Panc1 (cell line): ENCODE measurements at places on chromosomes 16 and 17.

- DNase-seq: no peak
These were observed 9.3 kb downstream of the NUBP1 start for GRCh38 chr16:10752843-10753523.

- no peak for DNase-seq
These were observed 11.0 kb downstream of the HEXIM2 start for GRCh38 chr17:45172541-45173286.

DNA sequence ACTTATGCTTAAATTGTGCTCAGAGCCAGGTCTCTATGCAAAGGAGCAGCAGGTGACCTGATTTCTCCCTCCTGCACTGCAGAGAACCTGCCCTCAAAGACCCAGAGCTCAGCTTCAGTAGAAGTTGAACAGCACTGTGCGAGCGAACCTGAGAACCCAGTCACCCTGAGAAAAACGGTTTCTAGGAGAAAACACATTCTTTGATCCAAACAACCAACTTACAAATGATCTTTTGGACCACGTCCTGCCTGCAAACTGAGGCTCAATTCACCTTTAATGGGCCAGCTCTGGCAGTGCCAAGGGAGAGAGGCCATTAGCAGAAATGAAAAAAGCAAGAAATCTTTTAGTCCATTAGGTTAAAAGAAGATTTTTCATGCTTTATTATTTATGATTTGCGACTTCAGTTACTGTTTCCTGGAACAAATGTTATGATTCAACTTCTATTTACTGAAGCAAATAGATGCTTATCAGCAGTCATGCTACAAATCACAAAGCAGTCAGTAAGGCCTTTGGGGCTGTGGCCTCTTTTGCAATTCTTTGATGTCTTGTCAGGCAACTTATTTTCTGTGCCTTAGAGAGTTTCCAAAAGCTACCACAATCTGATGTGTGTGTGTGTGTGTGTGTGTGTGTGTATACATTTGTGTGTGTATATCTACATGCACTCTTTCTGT, 65.7 kb upstream of the LRRC37A3 start:
- no peak for DNase-seq

GRCh38 chr17:82160075-82160474, 52.6 kb downstream of the CCDC57 start:
- DNase-seq: no peak

DNA sequence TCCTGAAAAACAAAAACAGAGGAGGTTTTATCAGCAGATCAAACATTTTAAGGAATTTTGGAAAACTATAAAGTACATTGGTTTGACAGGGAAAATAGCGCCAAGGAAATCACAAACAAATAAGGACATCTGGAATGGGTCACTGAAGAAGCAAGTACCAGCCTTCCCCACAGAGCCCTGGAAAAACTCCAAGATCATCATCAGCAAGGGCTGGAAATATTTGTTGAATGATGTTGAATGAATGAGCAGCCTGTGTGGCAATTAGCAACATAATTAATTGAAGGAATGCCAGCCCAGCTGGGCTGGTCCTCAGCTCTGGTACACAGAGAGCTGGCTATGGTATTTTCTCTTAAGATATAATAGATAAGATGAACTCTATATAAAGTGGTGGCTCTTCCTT, 290.4 kb downstream of the HS3ST3A1 start:
- DNase-seq: no peak

GRCh38 chr17:69117855-69118784, 23.6 kb downstream of the ABCA6 start:
- no peak for DNase-seq

DNA sequence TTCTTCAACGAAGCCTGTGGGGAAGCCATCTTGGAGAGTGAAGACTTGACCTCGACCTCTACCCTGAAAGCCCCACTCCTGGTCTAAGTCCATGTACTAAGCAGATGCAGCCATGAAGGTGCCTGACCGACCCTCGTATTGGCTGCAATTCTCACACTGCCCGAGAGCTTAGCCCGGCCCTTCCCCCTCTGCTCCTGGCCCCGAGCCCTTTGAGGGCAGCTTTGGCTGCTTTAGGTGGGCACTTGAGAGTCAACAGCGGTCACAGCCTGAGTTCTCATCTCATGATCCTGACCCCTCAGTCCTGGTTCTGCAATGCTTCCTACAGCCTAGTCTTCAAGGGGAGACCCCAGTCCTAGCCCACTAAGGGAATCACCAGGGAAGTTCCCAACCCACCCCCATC, 35.9 kb downstream of the SRL start:
- DNase-seq: no peak

DNA sequence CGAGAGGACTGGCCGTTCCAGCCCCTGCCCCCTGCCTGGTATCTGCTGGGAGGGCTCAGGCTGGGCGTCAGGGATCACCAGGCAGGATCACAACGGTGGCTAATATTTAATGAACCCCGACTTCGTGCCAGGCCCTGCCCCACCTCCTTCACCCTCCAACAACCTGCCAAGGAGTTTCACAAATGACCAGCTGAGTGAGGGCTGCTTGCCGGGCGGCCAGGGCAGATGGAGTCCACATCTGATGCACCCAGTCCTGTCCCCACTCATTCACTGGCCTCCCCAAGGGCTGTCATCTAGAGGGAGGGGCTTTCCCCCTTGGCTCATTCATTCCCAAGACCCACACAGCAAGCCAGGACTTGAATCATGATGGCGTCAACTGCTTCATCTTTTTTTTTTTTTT, 17.5 kb downstream of the UBALD1 start:
- DNase-seq: no peak

DNA sequence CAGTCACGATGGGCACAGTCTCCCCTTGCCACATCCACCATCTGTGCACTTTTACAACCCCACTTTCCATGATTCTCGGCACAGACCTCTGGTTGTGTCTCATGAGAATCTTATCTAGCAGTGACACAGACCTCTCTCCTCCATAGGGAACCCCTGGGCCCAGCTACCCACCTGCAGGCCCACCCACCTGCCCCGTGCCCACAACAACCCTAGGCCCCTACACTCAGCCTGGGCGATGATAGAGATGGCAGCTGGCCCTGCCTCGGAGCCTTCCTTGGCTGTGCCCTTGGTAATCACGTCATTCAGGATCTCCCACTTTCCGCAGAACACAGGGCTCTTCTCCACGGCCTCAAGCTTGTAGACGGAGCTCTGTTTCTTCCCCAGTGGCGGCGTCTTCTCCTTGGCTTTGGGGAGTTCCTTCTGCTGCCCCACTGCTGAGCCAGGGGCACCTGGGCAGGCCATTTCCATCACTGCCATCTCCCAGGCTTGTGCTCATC, 26.5 kb downstream of the MAP3K14 start:
- DNase-seq: no peak

- no peak for DNase-seq
These were observed 9.3 kb upstream of the CYB561 start for GRCh38 chr17:63455417-63455816.

DNA sequence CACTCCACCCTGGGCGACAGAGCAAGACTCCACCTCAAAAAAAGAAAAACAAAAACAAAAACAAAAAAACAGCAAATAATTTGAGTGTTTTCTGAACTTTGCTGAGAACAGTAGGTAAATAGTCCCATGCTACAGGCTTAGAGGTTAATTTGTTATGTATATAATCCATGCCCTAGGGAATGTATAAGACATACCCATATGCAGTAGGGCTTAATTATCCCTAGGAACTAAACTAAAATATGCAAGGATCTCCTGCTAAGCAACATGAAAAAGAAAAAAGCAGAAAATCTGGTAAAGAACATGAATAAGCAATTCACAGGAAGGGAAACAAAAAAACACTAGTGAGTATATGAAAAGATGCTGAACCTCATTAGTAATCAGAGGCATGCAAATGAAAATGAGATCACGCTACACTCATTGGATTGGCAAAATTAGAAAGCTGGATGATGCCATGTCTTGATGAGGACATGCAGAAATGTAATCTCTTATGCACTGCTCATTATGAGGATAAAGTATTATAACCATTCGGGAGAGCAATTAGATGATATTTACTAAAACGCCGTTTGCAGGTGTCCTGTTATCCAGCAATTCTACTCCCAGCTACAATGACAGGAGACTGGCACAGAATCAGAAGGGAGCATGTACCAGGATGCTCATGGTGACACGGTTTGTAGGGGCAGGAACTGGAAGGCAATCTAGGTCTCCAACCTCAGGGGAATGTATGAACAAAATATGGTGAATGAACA, 5.6 kb downstream of the KCTD13 start:
- no peak for DNase-seq

- DNase-seq: no peak
These were observed 62.7 kb downstream of the FOXK2 start for GRCh38 chr17:82582213-82582612.

DNA sequence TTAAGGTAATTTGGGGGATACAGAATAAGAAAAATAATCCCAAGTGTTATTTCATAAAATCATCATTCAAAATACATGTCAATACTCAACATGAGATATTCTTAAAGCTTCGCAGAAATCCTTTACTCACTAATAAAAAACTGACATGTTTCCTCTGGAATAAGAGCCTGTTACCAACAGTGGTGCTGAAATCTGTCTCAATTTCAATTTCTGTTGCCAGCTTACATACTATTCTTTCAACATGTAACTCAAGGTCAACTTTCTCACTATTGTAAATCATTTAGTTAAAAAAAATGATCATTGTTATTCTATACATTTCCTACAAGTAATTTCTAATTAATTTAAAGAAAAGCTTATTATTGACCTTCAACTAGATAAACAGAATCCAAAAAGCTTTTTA, 67.9 kb downstream of the CEP95 start:
- DNase-seq: no peak

GRCh38 chr17:77837917-77838316, 120.6 kb upstream of the TNRC6C start:
- no peak for DNase-seq

GRCh38 chr17:17200311-17200710, 5.8 kb downstream of the PLD6 start:
- DNase-seq: no peak

GRCh38 chr17:17783116-17783824, 53.5 kb downstream of the SREBF1 start:
- no peak for DNase-seq

GRCh38 chr17:73724341-73724740, 80.1 kb upstream of the SDK2 start:
- DNase-seq: no peak

- no peak for DNase-seq
These were observed 209.6 kb upstream of the CACNG5 start for GRCh38 chr17:66625311-66625767.

GRCh38 chr17:77882040-77882439, 76.5 kb upstream of the TNRC6C start:
- DNase-seq: no peak

DNA sequence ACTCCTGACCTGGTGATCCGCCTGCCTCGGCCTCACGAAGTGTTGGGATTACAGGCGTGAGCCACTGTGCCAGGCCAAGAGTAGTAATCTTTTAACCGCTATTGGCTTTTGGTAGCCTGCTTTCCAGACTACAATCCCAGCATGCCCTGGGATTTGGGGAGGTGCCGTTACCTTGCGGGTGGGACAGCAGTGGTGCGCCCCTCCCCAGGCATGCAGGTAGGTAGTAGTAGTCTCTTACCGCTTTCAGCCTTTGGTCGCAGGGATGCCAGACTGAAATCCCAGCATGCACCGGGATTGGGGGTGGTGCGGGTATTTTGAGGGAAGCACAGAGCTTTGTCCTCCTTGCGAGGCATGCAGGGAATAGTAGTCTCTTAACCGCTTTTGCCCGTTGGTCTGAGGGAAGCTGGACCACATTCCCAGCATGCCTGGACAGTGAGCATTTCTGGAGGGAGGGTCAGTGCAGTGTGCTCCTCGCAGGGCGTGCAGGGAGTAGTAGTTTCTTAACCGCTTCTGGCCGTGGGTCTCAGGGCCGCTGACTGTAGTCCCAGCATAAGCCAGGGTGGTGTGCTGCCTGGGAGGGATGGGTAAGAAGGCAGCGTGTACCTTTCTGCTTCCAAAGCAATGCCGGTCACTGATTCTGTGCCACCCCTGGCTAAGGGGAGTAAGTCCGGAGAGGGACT, 1686.8 kb downstream of the TP53TG3F start:
- DNase-seq: no peak

GRCh38 chr17:30326809-30327208, 7.0 kb downstream of the TMIGD1 start:
- DNase-seq: no peak

GRCh38 chr17:39098588-39098987, 52.8 kb downstream of the PLXDC1 start:
- no peak for DNase-seq

GRCh38 chr17:51645056-51645455, 384.7 kb downstream of the UTP18 start:
- DNase-seq: no peak

DNA sequence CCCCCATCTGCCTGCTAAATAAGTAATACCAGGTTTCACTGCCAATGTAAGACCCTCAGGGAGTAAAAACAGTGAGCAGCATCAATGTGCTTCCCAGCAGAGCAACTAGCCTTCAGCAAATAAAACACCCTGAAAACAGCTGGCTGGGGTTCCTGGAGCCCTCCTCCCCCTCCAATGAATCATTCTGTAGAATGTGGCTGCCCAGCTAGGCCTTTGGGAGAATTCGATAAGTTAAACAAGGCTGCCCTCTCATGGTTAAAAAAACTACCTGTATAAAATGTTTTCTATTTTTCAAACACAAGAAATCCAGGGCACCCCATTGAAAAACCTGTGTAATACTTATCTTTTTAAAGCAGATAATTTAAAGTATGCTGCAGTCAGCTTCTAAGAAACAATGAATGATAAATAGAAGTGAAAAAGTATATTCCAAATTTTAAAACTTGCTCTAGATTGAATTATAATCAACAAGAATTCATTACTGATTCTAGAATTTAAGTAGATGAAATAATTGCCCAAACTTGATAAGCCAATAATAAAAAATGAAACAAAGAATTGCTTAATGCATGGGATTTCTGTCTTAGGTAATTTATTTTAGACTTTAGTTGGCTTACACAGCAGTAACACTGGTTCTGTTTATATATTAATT, 9.4 kb upstream of the TOM1L1 start:
- no peak for DNase-seq

DNA sequence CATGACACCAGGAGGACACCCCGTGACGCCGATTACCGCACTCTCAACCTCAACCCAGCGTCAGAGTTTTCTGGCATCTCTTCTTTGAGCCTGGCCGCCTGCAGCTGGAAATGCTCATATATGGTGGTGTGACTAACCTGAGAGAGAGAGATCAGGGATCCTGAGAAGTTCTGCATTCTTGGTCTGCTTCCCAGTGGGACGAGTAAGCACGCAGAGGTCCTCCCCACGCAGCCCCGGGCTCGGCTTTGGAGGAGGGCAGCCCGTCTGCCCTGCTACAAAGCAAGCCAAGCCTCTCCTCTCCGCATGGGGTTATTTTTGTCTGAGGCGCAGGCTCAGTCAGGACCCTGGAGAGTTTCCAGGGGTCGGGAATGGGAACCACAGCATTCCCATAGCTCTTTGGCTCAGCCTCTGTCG, 16.5 kb downstream of the CRISPLD2 start:
- no peak for DNase-seq

DNA sequence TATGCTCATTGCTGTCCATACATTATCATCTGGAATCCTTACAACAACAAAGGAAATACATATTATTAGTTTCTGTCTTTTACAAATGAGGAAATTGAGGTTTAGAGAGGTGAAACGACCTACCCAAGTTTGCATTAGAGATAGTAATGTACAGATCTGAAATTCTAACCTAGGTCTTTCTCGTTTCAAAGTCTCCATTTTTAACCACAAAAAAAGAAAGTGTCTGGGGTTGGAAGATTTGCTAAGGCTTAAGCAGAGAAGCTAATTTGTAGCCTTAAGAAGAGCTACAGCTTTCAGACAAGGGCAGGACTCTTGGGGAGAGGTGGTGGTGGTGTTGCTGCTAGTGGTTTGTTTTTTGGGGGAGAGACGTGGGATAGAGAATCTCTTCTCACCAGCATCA, 19.2 kb downstream of the CIITA start:
- no peak for DNase-seq
